ENCODE measurements at places on chromosomes 1 and 21. TPM values are rescaled to one million over a fixed set of nuclear protein-coding genes. Genes with fewer than 3 reads are reported as not detected.

The TMEM35B gene
- 19.4 TPM for total RNA-seq

DNA sequence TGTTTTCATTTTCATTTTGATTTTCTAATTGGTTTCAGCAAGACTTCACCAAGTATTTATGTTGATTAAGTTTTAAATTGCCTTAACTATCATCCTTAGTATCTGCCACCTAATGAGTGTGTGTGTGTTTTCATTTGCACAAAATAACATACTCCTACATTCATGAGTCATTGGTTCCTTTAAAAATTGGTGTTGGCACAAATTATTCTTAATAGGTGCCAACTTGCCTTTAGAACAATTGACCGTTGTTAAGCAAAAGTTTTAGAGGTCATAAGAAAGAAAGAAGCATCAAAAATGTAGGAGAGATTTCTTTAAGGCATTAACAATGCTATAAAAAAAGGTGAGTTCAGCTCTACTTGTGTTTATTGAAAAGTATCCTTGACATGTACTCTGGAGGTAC is 77.5 kb downstream of the FNBP1L start:
- H3K27me3 ChIP-seq = peaks cover 2% of the 10 kb centered on the region
- H3K4me1 ChIP-seq = no peaks in the 10 kb centered on the region
- no peaks in the 10 kb centered on the region for H3K36me3 ChIP-seq
- no peak overlapping the region for H3K4me3 ChIP-seq

- H3K4me3 ChIP-seq = no peak overlapping the region
- DNase-seq = no peak
- H3K36me3 ChIP-seq = no peaks in the 10 kb centered on the region
- H3K27me3 ChIP-seq = no peaks in the 10 kb centered on the region
Observed at GRCh38 chr1:10848109-10848684, 51.8 kb upstream of the CASZ1 start.

DNA sequence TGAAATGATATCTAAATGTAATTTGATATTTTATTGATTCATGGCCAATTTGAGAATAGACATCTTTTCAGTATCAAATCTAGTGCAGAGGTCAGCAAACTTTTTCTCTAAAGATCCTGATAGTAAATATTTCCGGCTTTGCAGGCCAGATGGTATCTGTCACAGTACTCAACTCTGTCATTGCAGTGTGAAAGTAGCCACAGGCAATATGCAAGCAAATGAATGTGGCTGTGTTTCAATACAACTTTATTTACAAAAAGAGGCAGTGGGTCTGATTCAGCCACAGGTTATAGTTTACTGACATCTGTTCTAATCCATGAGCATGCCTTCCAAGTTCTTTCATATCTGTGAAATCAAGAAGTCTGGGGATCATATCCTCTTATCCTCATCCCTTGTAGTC is 221.2 kb downstream of the PRDM2 start:
- no peaks in the 10 kb centered on the region for H3K36me3 ChIP-seq
- no peaks in the 10 kb centered on the region for H3K4me1 ChIP-seq
- H3K27me3 ChIP-seq = peaks cover 6% of the 10 kb centered on the region
- no peak overlapping the region for H3K4me3 ChIP-seq
- DNase-seq = no peak

GRCh38 chr1:182857212-182857611 is 18.1 kb downstream of the DHX9 start:
- peaks cover 73% of the 10 kb centered on the region for H3K36me3 ChIP-seq
- DNase-seq = no peak
- no peaks in the 10 kb centered on the region for H3K27me3 ChIP-seq
- H3K4me3 ChIP-seq = no peak overlapping the region
- H3K27ac ChIP-seq = no peak overlapping the region

DNA sequence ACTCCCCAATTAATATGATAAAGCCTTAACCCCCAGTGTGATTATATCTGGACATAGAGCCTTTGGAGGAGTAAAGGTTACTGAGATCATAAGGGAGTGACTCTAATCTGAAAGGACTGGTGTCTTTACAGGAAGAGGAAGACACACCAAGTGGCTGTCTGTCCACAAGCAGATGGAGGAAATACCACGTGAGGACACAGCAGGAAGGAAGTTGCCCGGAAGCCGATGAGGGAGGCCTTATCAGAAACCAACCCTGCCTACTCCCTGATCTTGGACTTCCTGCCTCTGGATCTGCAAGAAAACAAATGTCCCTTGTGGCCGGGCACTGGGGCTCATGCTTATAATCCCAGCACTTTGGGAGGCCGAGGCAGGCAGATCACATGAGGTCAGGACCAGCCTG is 110.3 kb upstream of the CHRM3 start:
- no peak overlapping the region for H3K27ac ChIP-seq
- H3K4me1 ChIP-seq = no peaks in the 10 kb centered on the region

DNA sequence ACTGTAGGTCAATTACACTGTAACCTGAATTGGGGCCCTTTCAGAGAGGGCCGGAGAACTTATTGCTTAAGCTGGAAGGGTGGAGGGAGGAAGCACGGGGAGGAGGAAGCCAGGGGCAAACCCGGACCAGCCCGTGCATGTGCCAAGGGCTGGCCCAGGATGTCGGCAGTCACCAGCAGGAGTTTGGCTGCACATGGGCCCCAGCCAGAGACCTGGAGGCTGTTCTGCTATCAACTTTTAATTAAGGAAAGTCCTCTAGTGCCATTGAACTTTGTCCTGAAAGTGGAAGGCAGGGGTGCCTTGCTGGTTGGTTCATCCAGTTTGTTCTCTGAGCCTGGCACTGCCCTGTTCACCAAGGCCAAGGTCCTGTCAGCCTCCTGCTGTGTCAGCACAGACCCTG is 200.8 kb upstream of the VAMP3 start:
- no peaks in the 10 kb centered on the region for H3K4me1 ChIP-seq
- no peak overlapping the region for H3K27ac ChIP-seq
- no peak for DNase-seq
- H3K4me3 ChIP-seq = no peak overlapping the region
- H3K36me3 ChIP-seq = no peaks in the 10 kb centered on the region

The KIF21B gene
- 94.0 TPM for total RNA-seq

The TMIGD3 gene
- total RNA-seq = not detected

The CR1 gene
- total RNA-seq = 0.14 TPM

Data from activated CD8-positive, alpha-beta T cell treated with anti-CD3 and anti-CD28 coated beads for 36 hours (primary cell).